Activated CD4-positive, alpha-beta T cell treated with anti-CD3 and anti-CD28 coated beads, Interleukin-2, amount 10 ng/mL, durations not matched to agents 24 days and 14 days (primary cell): ENCODE measurements at places on chromosomes 5 and 9. TPM values are rescaled to one million over a fixed set of nuclear protein-coding genes. Genes with fewer than 3 reads are reported as not detected.

The AQP7 gene
- not detected in 2 replicates for total RNA-seq

The RELL2 gene
- 24.1 TPM in 2 replicates for total RNA-seq

The THBS4 gene
- total RNA-seq = 1.3 and 2.1 TPM in 2 replicates

The PLPP1 gene
- total RNA-seq = 29.7 and 33.9 TPM in 2 replicates

DNA sequence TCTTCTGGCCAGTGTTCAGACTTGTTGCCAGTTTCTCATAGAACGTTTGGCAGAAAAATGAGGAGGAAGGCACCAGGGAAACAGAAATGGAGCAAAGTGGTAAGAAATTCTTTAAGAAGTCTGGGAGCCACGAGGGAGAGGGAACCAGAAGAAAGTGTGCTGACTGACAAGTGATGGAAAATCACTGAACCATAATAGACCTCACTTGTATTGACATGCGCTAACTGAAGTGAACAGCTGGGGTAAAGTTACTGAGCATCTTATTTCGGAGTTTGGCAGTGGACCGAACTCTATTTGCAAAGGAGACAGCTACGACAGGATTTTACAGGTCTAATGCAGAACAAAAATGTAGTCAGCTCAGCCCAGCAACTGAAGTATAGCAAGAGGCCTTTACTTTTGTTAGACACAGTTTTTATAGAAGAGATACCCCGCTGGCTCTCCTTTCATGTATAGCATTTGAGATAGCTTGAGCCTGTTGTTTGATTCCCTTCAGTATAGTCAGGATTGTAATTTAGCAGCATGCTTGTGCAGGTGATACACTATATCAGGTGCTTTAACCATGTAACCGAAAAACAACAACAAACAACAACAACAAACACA lies 53.6 kb downstream of the HMHB1 start:
- no peak overlapping the region for H3K4me3 ChIP-seq
- no peak for DNase-seq
- H3K27ac ChIP-seq = no peak overlapping the region
- no peaks in the 10 kb centered on the region for H3K36me3 ChIP-seq
- no peaks in the 10 kb centered on the region for H3K4me1 ChIP-seq

DNA sequence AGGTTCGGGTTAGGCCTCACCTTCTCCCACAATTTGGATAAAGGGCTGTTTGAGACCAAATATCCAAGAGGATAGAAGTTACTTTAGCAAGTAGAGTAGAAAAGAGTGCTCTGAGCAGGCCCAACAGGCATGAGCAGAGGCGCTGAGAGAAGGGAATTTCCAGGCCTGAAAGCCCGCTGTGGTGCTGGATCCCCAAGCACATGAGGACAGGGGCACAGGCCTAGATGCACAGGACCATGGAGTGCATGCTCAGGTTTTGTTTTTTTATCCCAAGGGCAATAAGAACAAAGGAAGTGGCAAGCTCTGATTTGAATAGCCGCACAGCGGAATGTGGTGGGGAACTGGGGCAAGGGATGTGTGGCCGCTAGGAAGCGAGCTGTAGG lies 33.3 kb downstream of the OSMR start:
- DNase-seq = peak; percentile 40
- H3K27me3 ChIP-seq = peaks cover 12% of the 10 kb centered on the region
- no peaks in the 10 kb centered on the region for H3K4me1 ChIP-seq
- H3K27ac ChIP-seq = no peak overlapping the region

GRCh38 chr9:23039402-23039801 lies 592.8 kb downstream of the DMRTA1 start:
- no peaks in the 10 kb centered on the region for H3K27me3 ChIP-seq
- no peak overlapping the region for H3K27ac ChIP-seq
- H3K4me3 ChIP-seq = no peak overlapping the region
- no peak for DNase-seq

GRCh38 chr9:34371886-34372466 lies 4.7 kb downstream of the MYORG start:
- peaks cover 10% of the 10 kb centered on the region for H3K36me3 ChIP-seq
- no peak overlapping the region for H3K4me3 ChIP-seq
- no peaks in the 10 kb centered on the region for H3K27me3 ChIP-seq
- peaks cover 14% of the 10 kb centered on the region for H3K4me1 ChIP-seq

GRCh38 chr9:128412120-128412790 lies 8.4 kb upstream of the CERCAM start:
- H3K4me1 ChIP-seq = peaks cover 3% of the 10 kb centered on the region
- no peak overlapping the region for H3K4me3 ChIP-seq
- no peaks in the 10 kb centered on the region for H3K36me3 ChIP-seq

GRCh38 chr9:131271506-131271931 lies 4.8 kb downstream of the FAM78A start:
- peak overlapping the region; percentile 99 for H3K27ac ChIP-seq
- DNase-seq = no peak
- H3K4me3 ChIP-seq = peak overlapping the region; percentile 87
- peaks cover 47% of the 10 kb centered on the region for H3K4me1 ChIP-seq
- peaks cover 60% of the 10 kb centered on the region for H3K36me3 ChIP-seq

DNA sequence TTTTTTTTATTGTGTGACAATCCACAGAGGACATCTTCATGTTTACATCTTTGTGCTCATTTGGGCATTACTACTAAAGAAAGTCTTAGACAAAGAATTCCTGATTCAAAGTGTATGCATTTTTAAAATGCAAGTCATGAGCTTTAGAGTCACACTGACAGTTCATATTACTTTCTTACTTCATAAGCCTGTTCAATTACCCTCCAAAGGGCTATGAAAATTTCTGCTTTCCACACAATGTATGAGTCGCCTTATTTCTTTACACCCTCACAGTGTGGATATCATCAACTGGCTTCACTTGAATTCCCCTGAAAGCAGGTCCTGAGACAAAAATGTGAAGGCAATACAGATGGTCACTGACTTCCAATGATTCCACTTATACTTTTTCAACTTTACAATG lies 280.4 kb upstream of the PTGER4 start:
- H3K4me3 ChIP-seq = no peak overlapping the region
- no peaks in the 10 kb centered on the region for H3K36me3 ChIP-seq
- H3K27ac ChIP-seq = no peak overlapping the region
- no peak for DNase-seq

DNA sequence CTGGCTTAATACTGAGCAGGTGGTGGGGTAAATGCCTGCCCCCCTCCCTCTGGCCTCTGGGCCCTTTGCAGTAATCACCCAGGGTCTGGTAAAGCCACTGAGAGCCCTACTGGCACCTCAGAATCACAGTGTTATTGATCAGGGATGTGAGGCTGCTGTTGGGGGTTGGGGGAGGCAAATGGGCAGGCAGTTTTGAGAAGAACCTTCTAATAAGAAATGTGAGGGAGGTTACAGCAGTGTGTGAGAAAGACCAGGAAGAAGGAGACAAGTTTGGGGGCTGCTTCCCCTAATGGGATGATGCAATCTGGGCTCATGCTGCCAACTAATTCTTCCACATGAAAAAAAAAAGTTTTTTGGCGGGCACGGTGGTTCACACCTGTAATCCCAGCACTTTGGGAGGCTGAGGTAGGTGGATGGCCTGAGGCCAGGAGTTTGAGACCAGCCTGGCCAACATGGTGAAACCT lies 3.1 kb upstream of the B4GALT7 start:
- no peak overlapping the region for H3K4me3 ChIP-seq
- peaks cover 47% of the 10 kb centered on the region for H3K36me3 ChIP-seq
- no peak for DNase-seq

DNA sequence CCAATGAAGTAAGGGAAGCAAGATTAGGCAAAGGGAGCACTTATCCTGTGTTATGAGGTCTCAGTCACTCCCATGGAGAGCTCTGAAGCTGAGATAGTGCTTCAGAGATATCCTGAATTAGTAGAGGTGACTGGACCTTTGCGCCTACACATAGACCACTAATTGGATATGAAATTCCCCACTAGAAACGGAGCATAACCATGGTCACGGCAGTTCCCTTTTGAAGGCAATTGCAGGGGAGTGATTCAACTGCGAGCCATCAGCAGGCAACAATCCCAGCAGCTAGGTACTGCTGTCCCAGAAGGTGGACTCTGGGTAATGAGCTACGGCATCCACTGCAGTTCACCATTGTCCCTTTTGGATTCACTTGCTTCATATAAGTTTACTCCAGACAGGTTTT lies 267.7 kb upstream of the RASA1 start:
- H3K4me3 ChIP-seq = no peak overlapping the region
- no peak overlapping the region for H3K27ac ChIP-seq
- DNase-seq = no peak
- H3K27me3 ChIP-seq = peaks cover 22% of the 10 kb centered on the region
- H3K4me1 ChIP-seq = no peaks in the 10 kb centered on the region

DNA sequence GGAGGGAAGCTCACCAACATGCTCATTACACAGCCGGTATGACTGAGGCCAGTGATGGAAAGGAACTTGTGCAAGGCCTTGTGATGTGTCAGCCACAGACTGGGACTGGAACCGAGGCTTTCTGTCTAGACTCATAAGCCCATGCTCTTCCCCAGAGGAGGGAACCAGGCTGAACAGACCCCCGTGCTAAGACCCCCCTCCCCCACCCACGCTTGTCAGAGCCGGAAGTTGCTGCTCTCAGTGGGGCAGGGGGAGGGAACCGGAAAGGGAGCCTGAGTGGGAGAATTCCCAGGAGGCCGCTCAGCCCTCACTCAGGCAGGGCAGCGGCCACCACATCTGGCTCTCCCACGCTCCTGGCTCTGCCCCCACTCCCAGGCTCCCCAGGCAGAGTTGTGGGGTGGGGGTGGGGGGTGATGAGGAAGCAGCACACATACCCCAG lies 4.1 kb upstream of the PDGFRB start:
- H3K27ac ChIP-seq = no peak overlapping the region
- H3K27me3 ChIP-seq = peaks cover 29% of the 10 kb centered on the region
